ENCODE measurements at places on chromosomes 7 and 10.

DNA sequence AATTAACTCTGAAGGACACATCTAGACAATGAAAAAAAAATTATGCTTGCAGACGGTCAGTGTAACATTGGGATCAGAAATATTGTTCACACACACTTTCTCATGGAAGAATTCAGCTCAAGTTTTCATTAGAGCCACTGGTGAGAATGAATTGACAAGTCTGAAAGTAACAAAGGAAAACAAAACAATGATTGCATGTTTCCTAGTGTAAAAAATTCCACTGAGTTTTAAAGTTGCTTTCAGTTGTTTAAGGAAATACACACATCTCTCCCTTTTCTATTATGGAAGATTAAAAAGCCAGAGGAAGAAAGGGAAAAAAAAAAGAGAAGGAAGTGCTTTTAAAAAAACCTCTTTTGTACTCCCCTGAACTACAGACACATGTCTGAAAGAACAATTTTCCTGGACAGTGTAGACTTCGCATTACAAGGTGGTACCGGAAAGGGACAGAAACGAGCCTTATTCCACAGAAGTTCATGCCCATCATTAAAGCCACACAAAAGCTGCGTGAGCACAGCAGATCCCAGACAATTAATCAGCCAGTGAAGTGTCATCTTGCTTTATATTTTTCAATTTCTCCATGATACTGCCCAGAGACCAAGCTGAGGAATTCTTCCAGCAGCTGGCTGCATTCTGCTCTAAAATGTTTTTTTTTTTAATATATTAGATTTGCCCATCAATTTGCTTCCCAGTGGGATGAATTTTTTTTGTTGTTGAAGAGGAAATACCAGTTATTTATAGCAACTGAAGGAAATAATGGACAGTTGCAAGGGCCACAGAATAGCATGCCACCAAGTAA is 294.8 kb downstream of the DOCK4 start:
- no peak for DNase-seq

DNA sequence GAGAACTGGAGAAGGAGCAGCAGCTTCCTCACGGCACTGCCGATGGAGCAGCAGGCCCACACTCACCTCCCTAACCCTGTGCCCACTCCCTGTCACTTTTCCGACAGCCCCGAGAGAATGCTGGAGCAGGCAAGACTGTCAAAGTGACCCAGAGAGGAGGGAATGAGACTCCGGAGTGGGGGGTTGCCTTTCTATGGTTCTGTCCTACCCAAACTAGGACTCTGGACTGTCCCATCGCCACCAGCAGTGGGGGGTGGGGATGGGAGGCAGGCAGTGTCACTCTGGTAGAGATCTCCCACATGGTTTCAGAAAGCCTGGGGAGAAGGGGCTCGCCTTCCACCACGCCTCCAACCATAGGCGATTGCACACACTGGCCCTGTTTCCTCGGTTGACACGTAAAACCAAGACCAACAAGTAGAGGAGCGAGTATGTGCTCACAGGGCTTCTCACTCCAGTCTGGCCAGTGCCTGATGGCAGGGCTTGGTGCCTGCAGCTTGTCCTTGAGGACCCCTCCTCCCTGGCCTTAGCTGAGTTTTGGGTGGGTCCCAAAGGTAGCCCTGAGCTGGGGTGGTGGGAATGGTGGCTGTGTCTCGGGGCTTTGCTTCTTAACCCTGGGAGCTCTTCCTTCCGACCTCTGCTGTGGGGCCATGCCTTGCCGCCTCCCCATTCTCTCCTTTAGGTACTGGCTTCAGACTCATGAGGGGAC is 148.5 kb downstream of the PTPN20 start:
- DNase-seq = no peak

DNA sequence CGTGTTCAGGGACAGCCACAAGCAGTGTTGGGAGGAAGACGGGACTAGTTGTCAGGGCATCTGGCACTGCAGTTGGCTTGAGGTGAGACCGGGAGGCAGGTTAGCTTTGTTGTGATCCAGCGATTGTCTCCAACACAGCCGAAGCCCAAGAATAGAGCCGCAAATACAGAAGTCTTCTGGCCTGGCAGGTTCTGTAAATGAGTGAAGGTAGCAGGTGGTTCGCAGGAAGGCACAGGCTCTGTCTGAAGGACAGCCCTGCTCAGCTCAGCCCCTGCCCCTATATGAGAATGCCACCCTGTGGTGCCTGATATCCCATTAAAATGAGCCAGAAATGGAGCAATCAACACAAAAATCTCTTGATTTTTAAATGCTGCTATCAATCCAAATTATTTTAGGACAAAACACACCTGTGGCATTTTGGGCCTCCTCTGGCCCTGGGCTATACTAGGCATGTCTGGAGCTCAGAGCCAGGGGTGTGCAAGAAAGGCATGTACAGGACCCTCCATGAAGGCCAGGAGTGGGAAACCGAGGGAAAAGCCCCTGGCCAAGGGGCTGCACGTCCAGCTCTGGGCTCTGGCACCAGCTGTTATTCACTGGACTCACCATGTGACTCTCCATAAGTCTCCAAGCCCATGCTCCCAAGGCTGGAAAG is 11.2 kb upstream of the C10orf71 start:
- no peak for DNase-seq

- no peak for DNase-seq
Observed at GRCh38 chr10:23331567-23332301, 12.9 kb downstream of the C10orf67 start.

DNA sequence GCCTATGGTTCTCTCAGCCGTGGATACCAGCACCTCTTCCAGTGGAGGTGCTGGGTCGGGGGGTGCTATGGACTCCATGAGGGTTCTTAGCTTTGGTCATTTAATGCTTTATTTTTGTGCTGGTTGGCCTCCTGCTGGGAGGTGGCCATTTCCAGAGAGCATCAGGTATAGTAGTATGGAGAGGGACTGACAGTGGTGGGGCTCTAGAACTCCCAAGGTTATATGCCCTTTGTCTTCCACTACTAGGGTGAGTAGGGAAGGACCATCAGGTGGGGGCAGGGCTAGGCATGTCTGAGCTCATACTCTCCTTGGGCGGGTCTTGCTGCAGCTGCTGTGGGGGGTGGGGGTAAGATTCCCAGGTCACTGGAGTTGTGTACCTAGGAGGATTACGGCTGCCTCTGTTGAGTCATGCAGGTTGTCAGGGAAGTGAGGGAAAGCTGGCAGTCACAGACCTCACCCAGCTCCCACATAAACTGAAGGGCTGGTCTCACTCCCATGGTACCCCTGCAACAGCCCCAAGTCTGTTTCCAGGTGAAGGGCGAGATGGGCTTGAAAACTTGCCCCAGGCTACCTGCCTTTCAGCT is 763.2 kb upstream of the LRRTM3 start:
- DNase-seq = no peak

GRCh38 chr7:151109094-151110048 is 23.1 kb downstream of the AGAP3 start:
- DNase-seq = no peak

DNA sequence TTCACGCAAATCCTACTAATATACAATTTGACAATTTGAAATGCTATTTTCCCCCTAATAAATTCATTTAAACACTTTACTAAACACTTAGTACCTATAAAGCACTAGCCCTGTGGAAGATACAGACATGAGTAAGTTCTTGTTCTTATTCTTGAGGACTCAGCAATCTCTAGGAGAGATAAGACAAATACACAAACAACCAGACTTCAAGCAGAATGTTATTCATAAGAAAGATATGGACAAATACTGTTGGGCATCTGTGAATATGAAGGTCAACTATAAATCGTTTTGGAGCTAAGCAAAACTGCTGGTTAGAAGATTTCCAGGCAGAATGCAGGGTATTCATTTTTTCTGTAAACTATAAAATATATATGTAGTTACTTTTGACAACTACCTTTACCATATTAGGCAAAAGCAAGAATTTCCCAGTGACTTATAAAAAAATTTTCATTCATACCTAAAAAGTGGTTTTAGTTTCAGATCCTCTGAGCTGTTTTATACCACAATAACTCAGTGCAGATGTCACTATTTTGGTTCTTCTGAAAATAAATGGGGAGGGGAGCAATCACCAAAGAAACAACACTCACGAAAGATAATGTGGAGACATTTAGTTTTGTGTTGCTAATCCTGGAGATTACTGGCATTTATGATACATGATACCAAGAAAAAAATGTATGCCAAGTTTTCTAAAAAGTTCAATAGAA is 3.8 kb downstream of the VPS41 start:
- DNase-seq = no peak

DNA sequence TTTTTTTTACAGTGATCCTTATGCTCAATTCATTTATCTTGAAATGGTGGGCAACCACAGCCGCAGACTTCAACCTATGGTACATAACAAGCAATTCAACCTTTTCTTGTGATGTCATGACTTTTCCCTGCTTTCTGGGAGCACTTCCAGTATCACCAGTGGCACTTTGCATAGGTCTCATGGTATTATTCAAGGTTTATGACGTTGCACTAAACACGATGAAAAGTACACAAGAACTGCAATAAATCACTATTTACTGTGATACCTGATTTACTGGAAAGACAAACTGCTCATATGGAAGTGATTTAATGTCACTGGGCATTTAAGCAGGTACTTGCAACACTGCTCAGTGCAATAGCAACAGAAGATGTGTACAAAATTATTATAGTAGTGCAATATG is 251.7 kb upstream of the CXCL12 start:
- DNase-seq = no peak

DNA sequence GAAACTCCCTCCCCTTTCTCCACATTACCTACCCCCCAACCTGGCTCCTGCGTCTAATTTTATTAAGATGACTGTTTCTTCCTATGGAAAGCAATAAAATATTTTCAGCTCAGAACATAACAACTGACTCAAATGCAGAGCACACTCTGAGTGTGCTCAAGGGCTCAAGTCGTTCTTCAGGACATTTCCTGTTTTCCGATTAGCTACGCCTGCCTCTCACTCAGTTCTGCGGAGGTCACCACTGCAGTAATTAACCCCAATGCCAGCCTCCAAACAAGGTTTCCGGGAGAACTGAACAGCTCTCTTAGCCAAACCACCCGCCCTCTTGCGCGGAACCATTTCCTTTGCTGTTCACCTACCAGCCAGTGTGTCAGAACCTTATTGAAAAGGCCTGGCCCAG is 19.3 kb downstream of the MYOF start:
- DNase-seq = peak; percentile 40

DNA sequence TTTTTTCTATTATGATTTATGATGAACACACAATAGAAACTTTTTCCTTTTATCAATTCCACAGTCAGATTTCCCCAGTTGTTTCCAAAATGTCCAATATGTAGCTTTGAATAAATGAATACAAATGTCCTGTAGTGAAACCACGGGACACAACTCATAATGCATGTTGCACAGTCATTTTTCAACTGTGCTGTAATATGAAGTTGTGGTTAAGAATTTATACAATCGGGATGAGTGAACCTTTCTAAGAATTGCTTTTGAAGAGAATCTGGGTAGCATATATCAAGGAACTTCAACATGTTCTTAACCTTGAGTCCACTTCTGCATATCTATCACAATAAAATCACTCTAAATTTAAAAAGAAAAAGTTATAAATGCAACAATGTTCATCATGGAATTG is 14.6 kb upstream of the ST7 start:
- DNase-seq = no peak

- no peak for DNase-seq
Observed at GRCh38 chr10:86863484-86863842, 94.0 kb downstream of the MMRN2 start.

DNA sequence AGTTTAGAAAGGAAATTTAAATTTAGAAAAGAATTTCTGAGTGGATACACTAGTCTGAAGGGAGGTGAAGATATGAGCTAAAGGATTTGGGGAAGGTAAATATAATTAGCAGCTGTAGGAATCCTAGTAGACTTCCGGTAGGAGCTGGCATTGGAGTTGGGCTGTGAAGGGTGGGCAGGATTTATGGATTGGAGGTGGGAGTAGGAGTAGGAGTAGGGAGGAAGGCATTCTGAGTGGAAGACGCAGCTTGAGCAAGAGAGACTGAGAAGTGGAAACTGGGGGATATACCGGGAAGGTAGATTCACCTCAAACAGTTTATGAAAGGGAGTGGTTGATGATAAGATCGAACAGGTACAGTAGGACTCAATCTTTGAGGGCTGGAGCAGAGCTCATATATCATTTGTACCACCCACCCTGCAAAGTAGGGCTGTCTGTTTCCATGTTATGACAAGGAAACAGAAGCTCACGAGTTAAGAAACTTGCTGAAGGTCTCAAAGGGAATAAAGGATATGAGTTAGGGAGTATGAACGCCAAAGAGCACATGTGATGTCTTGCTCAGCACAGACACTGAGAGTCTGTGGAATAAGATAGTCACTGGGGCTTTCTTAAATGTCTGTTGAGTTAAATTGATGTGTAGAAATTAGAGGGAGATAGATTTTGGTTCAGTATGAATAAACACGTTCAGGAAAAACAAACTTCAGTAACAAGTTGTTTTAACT is 81.6 kb downstream of the RPS24 start:
- DNase-seq = no peak

GRCh38 chr7:40645197-40645596 is 510.4 kb downstream of the SUGCT start:
- DNase-seq = no peak

DNA sequence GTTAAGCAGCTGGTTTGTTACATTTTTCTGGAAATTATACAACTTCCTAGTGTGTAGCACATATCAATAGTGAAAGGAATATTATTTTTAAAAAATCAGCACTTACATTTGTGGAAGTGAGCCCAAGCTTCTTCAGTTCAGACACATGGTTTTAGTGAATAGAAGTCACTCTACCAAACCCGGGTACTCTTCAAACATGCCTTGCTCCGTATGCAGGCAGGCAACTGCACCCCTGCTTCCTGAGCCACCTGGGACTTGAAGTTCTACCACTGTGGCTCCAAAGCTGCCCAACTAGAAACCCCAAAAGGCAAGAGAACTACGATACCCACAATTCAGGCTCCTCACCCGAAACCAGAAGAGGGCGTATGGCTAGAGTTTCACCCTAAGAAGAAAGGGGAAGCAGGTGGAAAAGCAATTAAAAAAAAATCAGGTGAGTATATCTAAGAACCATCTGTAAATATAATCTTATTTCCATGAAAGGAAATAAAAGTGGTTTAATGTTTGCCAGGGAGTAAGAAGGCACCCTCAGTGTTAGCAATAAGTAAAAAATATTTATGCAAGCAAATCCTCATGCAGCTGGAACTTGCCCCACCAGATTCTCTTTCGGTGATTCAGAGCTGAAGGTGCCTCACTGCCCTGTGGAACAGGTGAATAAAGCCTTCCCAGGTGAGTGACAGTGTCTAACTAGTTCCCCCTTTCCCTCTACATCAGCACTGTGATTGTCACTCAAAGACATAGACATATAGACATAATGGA is at the start of gene MACC1:
Gene MACC1, minus strand, starts transcription at position 192 of the 756 bp plus-strand sequence. CDS start 55,522 bp downstream, outside the sequence.
- DNase-seq = no peak
